ENCODE measurements at places on chromosomes 3 and 15.

- no peak for DNase-seq
Measured at GRCh38 chr3:25483456-25483855, 55.4 kb downstream of the RARB start.

GRCh38 chr3:133301731-133302130 is 98.1 kb upstream of the BFSP2 start:
- DNase-seq: no peak

DNA sequence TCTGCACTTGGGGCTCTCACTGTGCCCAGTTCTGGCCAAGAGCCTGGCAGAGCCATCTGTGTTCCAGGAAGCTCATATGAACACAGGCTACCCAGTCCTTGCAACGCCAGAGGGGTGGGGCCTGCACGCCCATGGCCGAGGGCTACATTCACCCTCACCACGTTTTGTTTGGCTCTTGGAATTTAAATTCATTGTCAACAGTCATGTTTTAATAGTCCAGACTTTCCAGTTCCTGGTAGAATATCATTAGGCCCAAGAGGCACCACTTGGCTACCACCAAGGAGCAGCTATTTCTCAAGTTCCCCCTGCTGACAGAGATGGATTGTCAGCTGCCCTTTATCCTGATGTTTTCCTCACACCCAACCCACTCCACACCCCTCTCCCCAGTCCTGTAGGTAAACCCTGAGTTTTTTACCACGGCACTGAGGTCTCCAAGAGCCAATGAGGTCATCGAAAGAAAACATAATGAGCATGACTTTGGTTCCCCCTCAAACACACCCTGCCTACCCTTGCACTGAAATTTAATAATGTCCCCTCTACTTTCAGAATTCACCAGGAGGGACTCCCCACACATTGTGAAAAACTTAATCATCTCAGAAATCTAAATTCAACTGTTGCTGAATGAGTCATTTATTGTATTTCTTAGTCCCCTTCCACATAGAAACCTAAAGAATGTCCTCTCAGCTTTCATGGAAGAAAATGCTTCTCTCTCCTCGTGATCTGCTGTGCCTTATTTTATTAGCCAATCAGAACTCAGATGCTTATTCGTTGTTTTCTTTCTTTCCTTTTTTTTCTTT is 125.1 kb downstream of the SHQ1 start:
- no peak for DNase-seq

DNA sequence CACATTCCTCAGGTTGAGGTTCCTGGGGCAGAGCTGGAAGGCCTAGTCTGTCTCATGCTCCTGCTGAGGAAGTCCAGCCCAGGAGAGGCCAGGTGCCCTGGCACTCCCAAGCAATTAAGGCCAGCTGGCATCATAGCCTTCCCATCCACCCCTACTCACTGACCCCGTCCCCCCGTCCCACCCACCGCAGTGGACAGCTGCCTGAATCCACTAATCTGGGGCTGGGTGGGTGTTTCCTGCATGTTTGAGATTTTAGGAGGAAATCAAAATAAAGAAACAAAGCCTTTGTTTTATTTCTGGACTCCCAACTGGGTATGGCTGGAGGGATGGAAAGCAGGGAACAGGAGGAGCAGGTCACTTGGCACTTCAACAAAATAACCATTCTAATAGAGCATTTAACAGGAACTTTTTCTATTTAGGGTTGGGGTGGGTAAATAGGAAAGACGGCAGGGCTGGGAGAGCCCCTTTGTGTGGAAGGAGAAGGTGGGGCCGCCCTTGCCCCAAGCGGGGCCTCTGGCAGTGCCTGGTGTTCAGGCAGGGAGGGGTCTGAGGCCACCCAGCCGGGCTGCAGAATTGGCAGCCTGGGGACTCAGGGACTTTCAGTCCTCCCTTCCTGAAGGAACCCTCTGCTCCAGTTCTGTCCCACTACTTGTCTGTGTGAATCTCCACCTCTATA is 8.5 kb downstream of the MRAS start:
- DNase-seq: no peak

DNA sequence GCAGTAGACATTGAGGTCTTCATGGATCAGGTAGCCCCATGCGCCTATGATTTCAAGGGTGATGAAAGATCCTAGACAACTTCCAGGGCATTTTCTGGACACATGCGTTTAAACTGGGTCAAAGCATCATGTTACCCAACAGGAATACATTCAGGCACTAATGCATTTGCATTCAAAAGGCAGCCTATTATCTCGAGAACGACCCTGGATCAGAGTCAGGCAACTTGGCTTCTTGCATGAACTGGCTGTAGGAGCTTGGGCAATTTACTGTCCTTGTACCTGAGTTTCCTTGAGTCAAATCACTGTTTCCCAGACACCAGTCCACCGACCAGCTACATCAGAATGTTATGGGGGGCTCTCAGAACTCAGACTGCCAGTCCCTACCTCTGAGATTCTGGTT is 51.5 kb upstream of the CHST2 start:
- DNase-seq: no peak

- no peak for DNase-seq
Measured at GRCh38 chr3:78670746-78671145, 1097.1 kb downstream of the ROBO1 start.

DNA sequence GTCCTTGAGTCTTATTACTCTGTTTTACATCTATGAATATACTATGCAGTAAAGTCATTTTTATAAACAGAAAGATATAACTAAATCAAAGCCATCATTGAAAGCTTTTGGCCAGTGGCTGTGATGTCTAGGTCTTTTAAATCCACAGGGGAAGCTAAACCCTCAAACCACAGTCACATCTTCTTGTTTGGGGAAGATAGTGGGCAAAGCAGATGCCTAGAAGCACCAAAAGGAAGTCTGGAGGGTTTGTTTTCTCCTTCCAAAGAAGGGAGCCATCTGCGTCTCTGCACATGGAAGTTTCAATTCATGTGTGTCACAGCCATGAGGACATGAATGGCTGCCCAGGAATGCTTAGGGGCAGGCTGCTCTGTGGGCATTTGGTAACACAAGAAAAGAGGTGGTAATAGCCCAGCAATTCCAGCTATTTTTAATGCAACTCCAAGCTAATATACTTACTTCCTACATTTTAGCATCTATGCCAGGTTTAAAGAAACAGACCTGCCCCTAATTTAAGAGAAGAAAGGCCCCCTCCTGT is 322.2 kb downstream of the SLC9A9 start:
- DNase-seq: no peak

DNA sequence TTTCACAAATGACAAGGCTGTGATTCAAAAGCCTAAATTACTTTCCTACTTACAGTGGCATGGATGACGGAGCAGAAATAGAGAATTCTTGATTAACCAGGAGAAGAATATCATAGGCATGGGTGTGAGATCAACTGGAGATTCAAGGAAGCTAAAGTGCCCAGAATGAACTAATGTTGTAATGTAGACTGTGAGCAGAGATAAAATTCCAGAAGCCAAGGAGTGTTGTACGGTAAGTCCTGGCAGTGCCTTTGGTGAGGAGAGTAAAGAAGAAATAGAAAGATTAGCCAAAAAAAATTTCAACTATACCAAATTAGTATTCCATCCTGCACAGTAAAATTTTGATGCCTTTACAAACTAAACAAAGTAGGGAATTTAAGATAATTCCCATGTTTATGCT is 75.9 kb downstream of the ZBTB20 start:
- DNase-seq: no peak

DNA sequence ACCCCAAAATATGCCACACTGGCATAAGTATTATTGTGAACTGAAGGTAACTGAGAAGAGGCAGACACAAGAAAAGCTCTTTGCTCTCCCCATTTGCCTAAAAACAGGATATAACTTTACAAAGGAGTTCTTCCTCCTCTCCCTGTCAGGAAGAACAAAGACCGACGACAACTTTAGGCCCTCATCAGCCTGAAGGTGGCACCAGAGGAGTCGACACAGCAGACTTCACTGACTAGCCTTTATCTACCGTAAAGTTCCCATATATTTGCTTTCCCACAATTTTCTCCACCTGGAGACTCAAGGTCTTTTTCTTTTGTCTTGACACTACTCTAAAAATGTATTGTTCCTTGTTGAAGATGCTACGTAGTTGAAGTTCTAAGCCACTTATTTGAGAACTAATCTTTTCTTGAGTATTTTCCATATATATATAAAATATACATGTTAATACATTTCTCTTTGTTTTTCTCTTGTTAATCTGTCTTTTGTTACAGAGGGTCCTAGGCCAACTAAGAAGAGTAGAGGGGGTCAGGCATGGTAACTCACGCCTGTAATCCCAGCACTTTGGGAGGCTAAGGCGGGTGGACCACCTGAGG is 16.2 kb upstream of the XIRP1 start:
- DNase-seq: no peak

- DNase-seq: no peak
Measured at GRCh38 chr3:184688251-184688881, 23.5 kb downstream of the MAGEF1 start.

GRCh38 chr3:71360764-71361163 is 222.8 kb downstream of the FOXP1 start:
- no peak for DNase-seq

GRCh38 chr3:138850151-138850550 is 15.4 kb upstream of the PIK3CB start:
- no peak for DNase-seq

GRCh38 chr15:67030036-67030762 is 35.2 kb upstream of the SMAD3 start:
- no peak for DNase-seq

GRCh38 chr3:140727886-140728285 is 50.0 kb downstream of the TRIM42 start:
- no peak for DNase-seq

DNA sequence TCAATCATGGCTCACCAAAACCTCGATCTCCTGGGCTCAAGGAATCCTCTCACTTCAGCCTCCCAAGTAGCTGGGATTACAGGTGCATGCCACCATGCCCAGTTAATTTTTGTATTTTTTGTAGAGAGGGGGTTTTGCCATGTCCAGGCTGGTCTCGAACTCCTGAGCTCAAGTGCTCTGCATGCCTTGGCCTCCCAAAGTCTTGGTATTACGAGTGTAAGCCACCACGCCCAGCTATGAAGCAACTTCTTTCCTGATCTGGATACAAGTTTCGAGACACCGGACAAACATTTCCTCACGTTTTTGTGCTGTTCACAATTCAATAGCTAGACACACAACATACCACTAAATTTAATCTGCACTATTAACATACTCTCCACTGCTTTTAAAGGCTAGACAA is 3.4 kb upstream of the SYNM start:
- no peak for DNase-seq

DNA sequence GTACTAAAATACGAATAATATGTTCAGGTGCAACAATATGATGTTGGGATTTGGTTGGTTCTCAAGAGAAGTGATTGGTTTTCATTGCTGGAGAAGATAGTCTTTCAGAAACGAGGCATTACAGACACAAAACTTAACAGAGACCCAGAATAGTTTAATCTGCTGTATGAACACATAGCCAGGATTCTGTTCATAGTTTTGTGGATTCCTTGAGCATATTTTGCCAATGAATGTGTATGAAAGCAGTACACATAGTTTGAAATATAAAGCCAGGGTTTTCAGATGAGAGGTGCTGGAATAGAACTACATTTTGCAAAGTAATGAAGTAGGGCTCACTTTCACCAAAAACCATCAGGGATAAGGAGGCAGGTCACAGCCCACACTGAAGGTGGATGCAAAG is 5.7 kb upstream of the MCTP2 start:
- no peak for DNase-seq

DNA sequence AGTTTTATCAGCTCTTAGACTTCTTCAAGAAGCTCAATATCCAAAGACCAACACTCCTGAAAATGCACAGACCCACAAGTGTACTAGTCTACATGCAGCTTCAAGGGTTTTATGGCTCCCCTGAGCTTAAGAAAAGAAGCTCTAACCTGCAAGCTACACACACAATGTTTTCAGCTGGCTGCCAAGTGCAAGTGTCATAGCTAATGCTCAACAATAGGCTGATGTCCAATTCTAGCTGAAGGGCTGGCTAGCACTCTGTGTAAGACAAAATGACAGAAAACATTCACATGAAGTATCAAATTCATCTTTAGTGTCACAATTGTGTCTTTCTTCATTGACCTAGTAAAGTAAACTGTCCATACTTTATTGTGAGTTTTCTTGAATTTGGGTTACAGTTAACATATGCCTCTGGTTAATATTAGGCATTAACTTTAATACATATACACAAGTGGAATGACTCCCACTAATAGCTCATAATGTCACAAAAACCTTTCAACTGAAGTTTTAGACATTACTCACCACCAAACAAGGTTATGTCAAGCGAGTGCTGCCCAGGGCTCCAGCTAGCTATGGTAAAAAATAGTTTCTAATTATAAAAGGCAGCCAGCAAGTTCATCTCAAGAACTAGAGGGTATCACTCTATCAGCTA is 15.1 kb downstream of the ABI3BP start:
- DNase-seq: no peak

DNA sequence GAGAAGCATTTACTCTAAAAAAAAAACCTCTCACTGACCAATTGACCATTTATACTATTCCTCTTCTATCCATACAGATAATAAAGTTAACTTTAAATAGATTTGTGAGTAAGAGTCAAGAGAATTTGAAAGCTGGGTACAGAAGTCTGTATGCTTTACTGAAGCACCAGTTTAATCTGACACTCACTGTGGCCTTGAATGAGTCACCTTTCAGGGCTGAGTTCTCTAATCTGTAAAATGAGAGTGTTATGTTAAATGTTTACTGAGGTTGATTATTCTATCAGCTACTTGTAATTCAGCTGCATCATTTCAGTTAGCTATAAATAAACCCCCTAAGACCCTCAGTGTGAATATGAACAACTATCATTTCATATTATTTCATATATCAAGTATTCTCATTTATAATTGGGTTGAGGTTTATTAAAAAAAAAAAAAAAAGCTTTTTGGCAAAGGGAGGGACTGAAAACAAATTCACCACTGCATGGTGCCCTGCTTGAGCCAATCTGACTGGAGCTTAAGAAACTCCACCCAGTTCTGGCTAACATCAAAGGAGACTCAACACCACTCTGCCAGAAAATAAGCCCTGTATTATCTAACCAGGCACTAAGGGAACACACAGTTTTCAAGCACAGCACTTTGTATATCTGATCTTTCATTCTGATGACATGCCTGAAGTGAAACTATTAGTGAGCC is 2.8 kb downstream of the MAP4 start:
- DNase-seq: no peak

- no peak for DNase-seq
Measured at GRCh38 chr3:25130724-25131520, 297.1 kb upstream of the RARB start.

GRCh38 chr3:188533172-188533571 is 379.2 kb downstream of the LPP start:
- DNase-seq: no peak

GRCh38 chr3:15750879-15751278 is 46.9 kb downstream of the ANKRD28 start:
- no peak for DNase-seq

- DNase-seq: no peak
Measured at GRCh38 chr15:91061997-91062396, 38.1 kb upstream of the SV2B start.

GRCh38 chr15:88012233-88012632 is 244.3 kb downstream of the NTRK3 start:
- DNase-seq: no peak

- no peak for DNase-seq
Measured at GRCh38 chr3:20575146-20575545, 389.1 kb upstream of the SGO1 start.

GRCh38 chr3:86880066-86880465 is 110.9 kb downstream of the VGLL3 start:
- DNase-seq: no peak
